Activated CD4-positive, alpha-beta T cell treated with anti-CD3 and anti-CD28 coated beads, Interleukin-2, amount 10 ng/mL, durations not matched to agents 24 days and 14 days (primary cell): ENCODE measurements at places on chromosomes 7 and 10. TPM values are rescaled to one million over a fixed set of nuclear protein-coding genes. Genes with fewer than 3 reads are reported as not detected.

Gene C7orf33
- total RNA-seq: not detected in 2 replicates

Gene LRRC17
- not detected in 2 replicates for total RNA-seq

Gene DGKI
- 16.2 and 21.4 TPM in 2 replicates for total RNA-seq

Gene EBLN1
- not detected in 2 replicates for total RNA-seq

Gene BTBD16
- total RNA-seq: not detected in 2 replicates

Gene ADAM12
- total RNA-seq: not detected in 2 replicates

Gene ECHS1
- 64.3 and 66.3 TPM in 2 replicates for total RNA-seq

Gene NXPH1
- total RNA-seq: not detected in 2 replicates

Gene PRPS1L1
- total RNA-seq: not detected in 2 replicates

Gene TRIM73
- total RNA-seq: 3.8 and 5.8 TPM in 2 replicates

Gene AGBL3
- 2.0 and 3.4 TPM in 2 replicates for total RNA-seq

Gene OR6V1
- total RNA-seq: not detected in 2 replicates

Gene CRYGN
- not detected in 2 replicates for total RNA-seq

Gene VPS37D
- total RNA-seq: 0.40 and 0.47 TPM in 2 replicates

Gene ARMC3
- total RNA-seq: not detected in 2 replicates

Gene GCK
- 1.7 and 2.0 TPM in 2 replicates for total RNA-seq

Gene SKIDA1
- 0.02 and 0.16 TPM in 2 replicates for total RNA-seq

Gene CUBN
- 0.07 and 0.40 TPM in 2 replicates for total RNA-seq

Gene WDR86
- total RNA-seq: not detected in 2 replicates

Gene SHTN1
- total RNA-seq: 0.05 and 0.07 TPM in 2 replicates

Gene KCND2
- not detected in 2 replicates for total RNA-seq

Gene MAPK8
- 46.2 and 46.4 TPM in 2 replicates for total RNA-seq

Gene CALCR
- total RNA-seq: not detected in 2 replicates

Gene SLC26A5
- not detected in 2 replicates for total RNA-seq

Gene TET1
- total RNA-seq: 0.96 and 1.2 TPM in 2 replicates

Gene H2BK1
- total RNA-seq: 0.83 TPM in 1 of 2 replicates, not detected in the other

Gene MMP21
- 0.14 TPM in 1 of 2 replicates, not detected in the other for total RNA-seq

Gene COL28A1
- not detected in 2 replicates for total RNA-seq

Gene ITPRID1
- not detected in 2 replicates for total RNA-seq
